ENCODE measurements at places on chromosomes 11 and 22.

- DNase-seq = no peak
Observed at GRCh38 chr11:114137838-114138237, 78.3 kb downstream of the ZBTB16 start.

DNA sequence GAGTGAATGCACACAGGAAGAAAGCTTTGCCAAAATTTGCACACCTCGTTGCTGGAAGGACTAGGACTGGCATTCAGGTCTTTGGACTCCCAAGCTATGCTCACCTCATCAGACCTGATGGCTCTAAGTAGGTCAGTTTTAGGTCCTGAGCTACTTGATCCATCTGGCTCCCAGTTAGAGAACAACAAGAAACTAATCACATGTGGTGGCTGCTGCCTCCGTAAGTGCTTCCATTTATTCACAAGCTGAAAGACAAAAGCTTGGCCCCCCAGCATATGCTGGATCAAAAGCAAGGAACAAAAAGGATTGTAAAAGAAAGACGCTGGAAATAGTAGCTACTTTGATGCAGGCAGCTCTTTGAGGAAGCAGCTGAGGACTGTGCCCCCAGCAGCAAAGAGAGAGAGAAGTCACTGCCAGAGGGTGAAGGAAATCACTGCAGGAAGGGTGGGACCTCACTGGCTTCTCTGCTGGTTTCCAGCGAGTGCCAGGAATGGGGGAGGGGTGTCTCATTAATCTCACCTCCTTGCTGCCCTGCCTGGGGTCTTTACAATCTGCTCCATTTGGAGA lies 268.9 kb downstream of the KIRREL3 start:
- no peak for DNase-seq

- no peak for DNase-seq
Observed at GRCh38 chr11:68367252-68367651, 54.9 kb downstream of the LRP5 start.

GRCh38 chr22:21693999-21694341 lies 28.2 kb downstream of the PPIL2 start:
- DNase-seq = no peak

DNA sequence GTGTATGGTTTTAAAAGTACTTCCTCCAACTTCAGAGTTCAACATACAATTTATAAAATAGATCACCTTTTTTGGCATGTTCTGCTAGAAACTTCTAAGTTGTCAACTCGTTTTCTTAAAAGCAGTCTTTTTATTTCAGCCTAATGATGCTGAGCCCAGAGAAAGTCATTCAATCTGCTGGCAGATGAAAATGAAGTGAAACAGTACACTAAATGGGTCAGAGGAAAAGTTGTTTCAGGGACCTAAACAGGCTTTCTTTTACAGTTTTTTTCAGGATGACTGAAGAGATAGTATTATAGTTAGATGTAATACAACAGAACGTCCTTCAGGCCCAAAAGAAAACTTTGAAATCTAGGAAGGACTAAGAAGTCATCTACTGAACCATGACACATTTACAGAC lies 842.7 kb upstream of the CCDC90B start:
- no peak for DNase-seq

DNA sequence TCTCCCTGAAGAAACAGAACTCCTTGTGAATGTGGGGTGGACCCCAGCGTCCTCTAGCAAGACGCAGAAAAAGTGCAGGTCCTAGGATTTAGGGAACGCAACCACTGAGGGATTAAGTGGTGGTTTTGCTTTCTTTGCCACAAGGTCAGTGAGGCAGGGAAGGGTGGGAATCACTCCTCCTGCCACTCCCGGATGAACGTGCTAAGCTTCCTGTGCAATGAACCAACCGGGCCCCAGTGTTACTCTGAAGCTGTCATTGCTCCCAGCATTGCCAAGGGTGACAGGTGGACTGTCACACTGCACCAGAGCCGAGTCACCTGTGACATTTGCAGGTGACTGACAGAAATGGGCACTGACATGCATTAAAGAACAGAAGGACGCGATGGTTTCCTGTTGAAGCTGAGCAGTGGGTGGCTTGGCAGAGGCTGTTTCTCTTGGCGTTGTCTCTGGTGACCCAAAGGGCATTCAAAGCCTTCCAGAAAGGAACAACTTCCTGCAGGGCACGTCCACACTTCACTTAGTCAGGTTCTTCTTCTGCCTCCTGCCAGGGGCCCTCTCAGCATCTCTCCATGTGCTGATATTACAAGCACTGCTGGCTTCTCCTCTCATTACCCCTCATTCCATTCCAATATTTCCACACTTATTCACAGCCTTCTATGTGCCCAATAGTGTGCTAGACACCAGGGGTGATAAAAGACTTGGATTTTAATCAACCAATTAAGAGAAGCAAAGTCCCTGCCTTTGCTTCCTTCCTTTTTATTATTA lies 9.7 kb downstream of the KIRREL3 start:
- DNase-seq = no peak

- no peak for DNase-seq
Observed at GRCh38 chr11:35623621-35624168, 5.4 kb downstream of the FJX1 start.

GRCh38 chr22:38230108-38230825 lies 28.5 kb downstream of the MAFF start:
- no peak for DNase-seq

DNA sequence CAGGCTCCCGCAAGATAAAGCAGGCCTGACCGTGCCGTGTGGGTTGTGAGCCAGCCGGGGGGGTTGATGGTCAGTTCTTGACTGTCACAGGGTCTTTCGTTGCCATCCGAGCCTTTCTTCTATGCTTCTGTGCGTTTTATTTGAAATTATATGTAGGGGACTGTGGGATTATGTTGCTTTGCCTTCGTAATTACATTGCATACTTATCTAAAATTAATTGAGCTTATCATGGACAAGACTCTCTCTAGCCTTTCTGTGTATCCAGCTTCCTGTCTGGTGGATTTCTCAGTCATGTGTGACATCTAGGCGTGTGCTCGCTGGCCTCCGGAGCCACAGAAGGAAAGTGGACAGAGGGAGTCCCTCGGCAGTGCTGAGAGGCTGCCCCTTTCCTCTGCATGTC lies 93.2 kb downstream of the TBC1D22A start:
- no peak for DNase-seq

DNA sequence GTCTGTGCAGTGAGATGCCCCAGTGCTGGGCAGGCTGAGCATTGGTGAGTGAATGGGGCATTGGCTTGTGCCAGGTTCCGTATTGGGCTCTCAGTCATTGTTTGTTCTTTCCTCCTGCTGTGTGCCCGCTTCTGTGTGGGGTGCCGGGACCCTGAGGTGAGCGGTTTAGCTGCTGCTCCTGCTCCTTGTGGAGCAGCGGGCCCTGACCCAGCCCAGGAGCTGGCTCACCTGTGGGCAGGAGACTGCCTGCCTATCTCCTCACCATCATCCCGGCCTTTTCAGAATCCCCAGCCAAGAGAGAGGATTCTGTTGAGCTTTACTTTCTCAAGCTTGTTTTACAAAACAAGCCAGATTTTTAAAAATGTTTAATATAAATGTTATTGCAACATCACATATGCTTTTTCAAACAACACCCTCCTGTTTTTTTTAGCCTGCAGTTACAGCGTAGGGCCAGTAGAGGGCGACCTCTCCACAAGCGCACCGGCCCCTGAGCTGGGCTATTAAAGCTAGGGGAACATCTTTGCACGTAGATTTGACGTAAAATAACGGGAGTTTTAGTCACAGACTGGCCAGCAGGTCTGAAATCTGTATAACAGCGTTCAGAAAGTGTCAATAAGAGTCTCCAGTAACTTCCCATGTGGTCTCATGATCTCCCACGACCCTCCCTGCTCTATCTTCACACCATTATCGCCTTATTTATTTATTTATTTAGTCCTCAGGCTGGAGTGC lies 25.1 kb upstream of the RELT start:
- DNase-seq = no peak

DNA sequence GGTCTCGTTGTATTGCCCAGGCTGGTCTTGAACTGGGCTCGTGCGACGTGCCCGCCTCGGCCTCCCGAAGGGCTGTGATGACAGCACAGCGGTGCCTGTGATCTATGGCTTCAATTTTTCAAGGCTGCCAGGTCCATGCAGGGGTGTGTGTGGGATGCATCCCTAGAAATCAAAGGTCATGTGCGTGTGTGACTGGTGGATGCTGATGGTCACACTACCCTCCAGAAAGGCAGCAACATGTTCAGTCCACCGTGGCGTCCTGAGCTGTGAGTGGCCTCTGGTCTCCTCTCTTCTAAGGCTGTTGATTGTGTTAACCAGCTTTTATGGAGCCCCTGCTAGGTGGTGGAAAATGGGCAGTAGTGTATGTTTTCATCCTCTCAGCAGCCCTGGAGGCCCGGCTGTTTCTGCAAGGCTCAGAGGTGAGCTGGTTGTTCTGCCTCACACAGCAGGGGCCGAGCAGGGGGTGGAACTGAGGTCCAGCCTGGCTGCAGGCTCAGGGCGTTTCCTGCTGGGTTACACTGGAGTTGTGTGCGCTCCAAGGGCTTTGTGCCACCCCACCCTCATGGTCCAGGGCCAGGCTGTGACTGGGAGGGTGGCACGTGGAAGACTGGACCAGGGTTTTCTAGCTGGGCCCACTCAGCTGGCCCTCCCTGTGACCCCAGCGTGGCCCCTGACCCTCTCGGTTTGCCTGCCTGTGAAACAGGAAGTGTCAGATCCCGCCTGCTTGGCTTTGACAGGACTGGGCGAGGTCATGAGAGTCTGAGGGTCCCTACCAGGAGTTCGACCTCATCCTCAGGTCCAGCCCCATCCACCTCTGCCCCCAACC lies 7.7 kb downstream of the BIK start:
- DNase-seq = no peak

- no peak for DNase-seq
Observed at GRCh38 chr11:21472261-21472660, 720.6 kb upstream of the ANO5 start.

DNA sequence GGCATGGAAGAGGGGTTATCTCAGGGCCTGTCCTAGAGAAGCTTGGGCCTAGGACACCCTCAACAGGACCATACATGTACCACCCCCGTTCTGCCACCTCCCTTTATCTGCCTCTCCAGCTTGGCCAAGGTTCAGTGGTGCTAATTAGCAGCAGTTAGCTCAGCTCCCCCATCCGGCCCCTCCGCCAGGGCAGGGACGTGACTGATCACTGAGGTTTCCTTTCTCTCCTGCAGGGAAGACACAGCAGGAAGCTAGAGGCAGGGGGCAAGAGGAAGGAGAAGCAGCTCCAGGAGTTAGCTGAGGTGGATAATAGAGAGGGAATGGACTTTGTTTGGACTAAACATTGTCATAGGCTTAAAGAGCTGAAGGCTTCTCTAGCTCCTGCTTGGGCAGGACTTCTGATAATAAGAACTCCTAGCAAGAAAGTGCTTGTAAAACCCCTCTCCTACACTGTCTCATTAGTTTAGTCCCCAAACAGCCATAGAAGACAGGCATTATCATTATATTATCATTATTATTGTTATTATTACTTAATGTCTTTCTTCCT lies 53.8 kb downstream of the BUD13 start:
- DNase-seq = no peak

GRCh38 chr11:115199481-115200069 lies 304.6 kb downstream of the CADM1 start:
- no peak for DNase-seq

DNA sequence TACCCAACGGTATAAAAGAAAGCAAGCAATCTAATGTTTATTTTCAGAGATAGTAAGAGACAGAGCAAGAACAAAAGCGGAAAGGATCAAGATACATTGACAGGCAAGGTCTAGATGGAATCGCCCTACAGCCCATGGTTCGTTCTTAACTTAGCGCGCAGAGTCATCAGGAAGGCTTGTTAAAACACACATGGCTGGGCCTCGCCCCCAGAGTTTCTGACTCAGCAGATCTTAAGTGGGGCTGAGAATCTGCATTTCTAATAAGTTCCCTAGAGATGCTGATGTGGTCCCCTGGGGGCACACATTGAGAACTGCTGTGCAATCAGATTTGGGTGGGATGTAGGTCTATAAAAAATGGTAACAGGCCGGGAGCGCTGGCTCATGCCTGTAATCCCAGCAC lies 35.8 kb upstream of the CHRM4 start:
- DNase-seq = no peak

All from vagina (tissue), 2 donors.